Activated naive CD8-positive, alpha-beta T cell treated with anti-CD3 and anti-CD28 coated beads for 36 hours (primary cell): ENCODE measurements at places on chromosomes 11 and 22.
A peak's percentile ranks its signal among the peaks of the same experiment; 100 is the strongest.

DNA sequence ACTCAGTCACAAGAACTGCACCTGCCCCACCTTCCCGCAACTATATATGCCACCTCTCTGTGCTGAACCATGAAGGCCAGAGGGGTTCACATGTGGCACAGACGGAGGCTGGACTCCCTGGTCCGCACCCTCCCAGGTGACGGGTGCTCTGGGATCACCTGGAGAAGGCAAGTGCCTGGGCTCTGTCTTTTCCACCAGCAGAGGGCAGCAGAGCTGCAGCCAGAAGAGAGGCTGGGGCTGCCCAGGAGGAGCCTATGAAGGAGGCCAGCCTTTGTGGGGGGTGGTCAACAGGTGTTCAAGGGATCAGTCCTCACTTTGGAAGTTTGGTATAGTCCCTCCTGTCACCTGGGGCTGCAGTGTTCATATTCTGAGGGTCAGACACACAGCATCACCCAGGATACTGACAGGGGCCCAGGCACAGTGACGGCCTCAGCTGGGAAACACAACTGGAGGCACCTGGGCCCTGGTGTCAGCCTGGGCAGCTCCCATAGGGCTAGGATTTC lies 39.2 kb upstream of the IGLL5 start:
- peak; percentile 67 for DNase-seq

- DNase-seq, result peak; percentile 0
Measured at GRCh38 chr11:1219834-1220815, 2.7 kb upstream of the MUC5B start.

- no peak for DNase-seq
Measured at GRCh38 chr11:123702139-123702538, 39.3 kb downstream of the ZNF202 start.

- no peak for DNase-seq
Measured at GRCh38 chr11:22467248-22467647, 129.1 kb downstream of the SLC17A6 start.

DNA sequence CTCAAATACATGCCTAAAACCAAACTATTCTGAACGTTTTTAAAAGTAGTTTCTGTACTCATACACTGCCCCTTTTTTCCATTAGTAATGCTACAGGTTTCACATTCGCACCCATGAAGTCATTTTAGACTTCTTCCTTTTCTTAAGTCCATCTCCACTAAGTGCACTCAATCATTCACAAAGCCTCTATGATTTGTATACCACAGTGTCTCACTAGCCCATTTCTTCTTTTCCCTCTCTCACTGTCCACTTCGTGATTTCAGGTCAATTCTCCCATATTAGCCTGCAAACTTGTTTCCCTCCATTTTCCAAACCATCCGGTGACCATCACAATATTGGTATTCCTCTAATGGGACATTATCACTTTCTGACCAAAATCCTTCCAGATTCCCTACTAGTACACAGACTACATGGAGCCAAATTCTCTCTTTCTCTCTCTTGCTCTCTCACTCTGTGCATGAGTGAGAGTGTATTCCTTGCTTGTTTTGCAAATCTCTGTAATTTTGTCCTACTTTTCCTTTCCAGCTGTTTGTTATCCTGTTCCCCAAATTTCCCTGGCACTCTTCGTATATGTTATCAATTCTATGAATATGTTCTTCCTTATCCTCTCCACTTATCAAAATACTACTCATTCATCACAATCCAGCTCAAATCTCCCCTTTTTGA lies 3.4 kb upstream of the ZC3H12C start:
- no peak for DNase-seq

- DNase-seq, result no peak
Measured at GRCh38 chr22:20526628-20527355, 19.4 kb downstream of the MED15 start.
